ENCODE measurements at places on chromosomes 13 and 19. TPM values are rescaled to one million over a fixed set of nuclear protein-coding genes. Genes with fewer than 3 reads are reported as not detected.

Gene CEACAM6
- not detected for total RNA-seq

Gene DAND5
- not detected for total RNA-seq

Gene FUT3
- not detected for total RNA-seq

Gene PLK5
- not detected for total RNA-seq

Gene BLVRB
- total RNA-seq = 67.8 TPM

Gene C19orf85
- total RNA-seq = not detected

Gene SELENOV
- not detected for total RNA-seq

Gene NCAN
- total RNA-seq = not detected

Gene SIGLECL1
- total RNA-seq = not detected

Gene FCHO1
- 0.38 TPM for total RNA-seq

Gene GPR183
- total RNA-seq = not detected

Gene TNPO2
- total RNA-seq = 29.8 TPM

Gene KLF5
- total RNA-seq = 0.66 TPM

Gene BRME1
- total RNA-seq = 0.66 TPM

Gene PALM3
- total RNA-seq = 0.18 TPM

Gene ZMYM5
- total RNA-seq = 9.4 TPM

Gene SCN1B
- 7.6 TPM for total RNA-seq

Gene ZNF296
- 0.09 TPM for total RNA-seq

Gene ZNF554
- 2.3 TPM for total RNA-seq

Gene ARL11
- total RNA-seq = 0.09 TPM

Gene PNMA8B
- total RNA-seq = 0.28 TPM

Gene SBK2
- total RNA-seq = not detected

Gene SYCN
- total RNA-seq = not detected

Gene KLK3
- total RNA-seq = not detected

Gene TMEM161A
- 27.2 TPM for total RNA-seq

All from endothelial cell of coronary artery (primary cell).